ENCODE measurements at places on chromosomes 1 and 21. TPM values are rescaled to one million over a fixed set of nuclear protein-coding genes. Genes with fewer than 3 reads are reported as not detected.

- DNase-seq: no peak
These were observed 106.2 kb downstream of the CENPF start for GRCh38 chr1:214709241-214709640.

The RIPPLY3 gene
- polyA plus RNA-seq: 0.22 TPM

The GNL2 gene
- polyA plus RNA-seq: 132 TPM

The FCGR1A gene
- polyA plus RNA-seq: 63.5 TPM

- DNase-seq: peak; percentile 43
These were observed 860 bp downstream of the SDC3 start for GRCh38 chr1:30907481-30908315.
